Bronchial epithelial cell (primary cell): ENCODE measurements at places on chromosomes 11 and 22. TPM values are rescaled to one million over a fixed set of nuclear protein-coding genes. Genes with fewer than 3 reads are reported as not detected.

Gene STK33
- total RNA-seq: 0.53 and 0.77 TPM in 2 replicates

Gene KCNQ1
- 1.0 and 1.6 TPM in 2 replicates for total RNA-seq

Gene CABP2
- not detected in 2 replicates for total RNA-seq

Gene ZFPL1
- total RNA-seq: 34.2 and 52.4 TPM in 2 replicates

Gene NAV2
- total RNA-seq: 11.1 and 14.1 TPM in 2 replicates

Gene SCGB1D2
- total RNA-seq: not detected in 2 replicates

Gene YPEL1
- total RNA-seq: 0.13 and 0.26 TPM in 2 replicates

Gene LDHAL6A
- total RNA-seq: not detected in 2 replicates

Gene RASSF10
- 2.1 and 2.4 TPM in 2 replicates for total RNA-seq

Gene NCF4
- total RNA-seq: not detected in 2 replicates

Gene CRYBA4
- not detected in 2 replicates for total RNA-seq

Gene GGTLC3
- total RNA-seq: not detected in 2 replicates
